Activated CD4-positive, alpha-beta T cell treated with anti-CD3 and anti-CD28 coated beads for 24 hours (primary cell): ENCODE measurements at places on chromosomes 5 and 9.

- no peak for DNase-seq
Observed at GRCh38 chr5:133817456-133817855, 151.0 kb downstream of the C5orf15 start.

DNA sequence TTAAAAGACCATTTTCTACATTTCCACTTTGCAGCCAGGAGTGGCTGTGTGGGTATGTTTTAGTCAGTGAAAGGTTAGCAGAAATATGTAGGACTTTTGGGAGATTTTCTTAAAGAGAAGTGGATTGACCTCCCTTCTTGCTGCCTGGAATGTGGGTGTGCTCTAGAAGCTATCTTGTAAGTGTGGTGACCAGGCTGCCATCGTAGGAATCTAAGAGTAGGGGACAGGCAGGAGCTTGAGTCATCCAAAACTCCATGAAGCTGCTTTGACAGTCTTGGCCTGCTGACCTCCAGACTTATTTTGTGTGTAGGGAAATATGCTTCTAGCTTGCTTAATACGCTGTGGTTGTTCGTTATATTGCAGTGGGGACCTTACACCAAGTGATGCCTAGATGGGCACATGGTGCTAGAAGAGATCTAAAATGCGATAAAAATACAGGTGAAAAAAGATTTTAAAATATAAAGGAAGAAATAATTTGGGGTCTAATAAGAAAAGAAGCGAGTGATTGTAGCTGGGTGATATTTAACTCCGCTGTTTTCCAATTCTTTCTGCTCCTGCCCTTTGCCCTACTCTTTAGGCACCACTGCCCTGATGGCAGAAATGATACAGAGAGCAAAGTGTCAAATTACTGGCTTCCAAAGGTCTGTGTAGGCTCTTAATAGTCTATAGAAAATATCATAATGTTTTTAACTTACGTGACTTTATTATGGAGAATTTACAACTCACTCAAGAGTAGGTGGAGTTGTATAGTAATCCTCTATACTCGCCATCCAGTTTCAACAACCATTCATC, 298.2 kb upstream of the ZNF608 start:
- DNase-seq, result no peak

DNA sequence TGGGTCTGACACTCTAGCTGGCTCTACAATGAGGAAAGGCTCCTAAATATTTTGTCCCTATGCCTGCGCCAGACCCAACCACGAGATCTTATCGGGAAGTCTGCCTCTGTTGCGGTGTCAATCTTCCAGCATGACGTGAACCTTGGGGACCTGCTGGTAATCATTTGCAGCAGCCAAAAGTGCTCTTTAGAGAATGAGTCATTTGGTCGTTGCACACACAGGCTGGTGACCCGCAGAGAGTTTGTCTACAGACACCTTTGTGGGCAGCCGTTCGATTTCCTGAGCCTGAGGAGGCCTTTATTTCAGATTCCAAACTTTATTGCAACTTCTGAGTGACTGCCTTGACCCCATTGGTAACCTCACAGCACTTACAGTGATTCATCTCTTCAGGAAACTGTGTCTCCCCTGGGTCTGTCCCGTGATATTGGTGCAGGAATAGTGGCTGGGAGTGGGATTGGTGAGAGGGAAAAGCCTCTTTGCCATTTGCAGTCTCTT, 326.1 kb downstream of the NSG2 start:
- DNase-seq, result no peak

DNA sequence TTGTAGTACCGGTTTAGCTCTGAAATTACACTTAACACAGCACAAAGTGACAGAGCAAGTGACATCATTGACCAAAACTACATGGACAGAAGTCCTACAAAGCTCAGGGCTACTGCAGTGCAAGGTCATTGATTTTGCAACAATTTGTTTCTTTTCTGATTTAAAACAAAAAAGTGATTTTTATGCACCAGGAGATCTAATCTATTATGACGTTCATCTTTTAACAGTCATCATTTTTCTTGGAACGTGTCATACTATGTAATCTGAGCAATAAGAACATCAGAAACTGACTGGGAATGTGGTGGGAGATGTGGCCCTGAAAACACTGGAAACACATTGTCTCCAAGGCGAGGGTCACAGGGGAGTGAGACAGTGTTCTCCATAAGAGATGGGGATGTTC, 17.4 kb upstream of the ZFAND5 start:
- DNase-seq, result no peak

DNA sequence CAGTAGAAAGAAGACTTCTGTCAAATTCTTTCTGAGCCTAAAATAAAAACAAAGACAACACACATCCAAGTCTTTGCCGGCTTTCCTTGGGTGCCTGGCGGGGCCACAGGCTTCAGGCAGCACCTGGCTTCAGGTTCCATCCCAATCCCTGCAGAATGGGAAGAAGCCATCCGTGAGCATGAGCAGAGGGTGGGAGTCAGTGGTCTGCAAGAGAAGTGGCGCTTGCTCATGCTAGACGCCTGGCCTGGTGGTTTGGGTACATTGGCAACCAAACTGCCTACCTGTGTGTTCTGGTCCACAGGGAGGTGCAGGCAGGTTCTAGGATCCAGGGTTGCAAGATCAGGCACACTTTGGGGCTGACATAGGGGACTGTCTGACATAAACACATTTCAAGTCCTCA, 47.6 kb upstream of the RETREG1 start:
- no peak for DNase-seq

GRCh38 chr5:160044967-160045366, 36.0 kb downstream of the TTC1 start:
- DNase-seq, result no peak
